Stimulated activated CD8-positive, alpha-beta memory T cell treated with anti-CD3 and anti-CD28 coated beads, Interleukin-7, amount 100 ng/mL, for 1 hour (primary cell): ENCODE measurements at places on chromosomes 16 and 17.

GRCh38 chr16:26795184-26795583, 271.5 kb upstream of the C16orf82 start:
- no peak for DNase-seq

- no peak for DNase-seq
These were observed 18.0 kb upstream of the HOXB9 start for GRCh38 chr17:48644159-48644558.

DNA sequence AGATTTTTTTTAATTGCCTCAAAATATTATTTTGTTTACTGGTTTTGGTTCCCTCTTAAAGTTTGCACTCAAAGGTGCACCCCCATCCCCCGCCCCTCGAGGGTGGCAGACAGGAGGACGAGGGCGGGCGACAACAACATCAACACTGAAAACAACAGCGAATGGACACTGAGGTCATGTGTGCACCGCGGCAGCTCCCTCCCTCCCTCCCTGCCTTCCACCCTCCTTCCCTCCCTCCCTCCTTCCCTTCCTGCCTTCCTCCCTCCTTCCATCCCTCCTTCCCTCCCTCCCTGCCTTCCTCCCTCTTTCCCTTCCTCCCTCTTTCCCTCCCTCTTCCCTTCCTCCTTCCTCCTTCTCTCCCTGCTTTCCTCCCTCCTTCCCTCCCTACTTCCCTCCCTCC, 1.5 kb upstream of the OSGIN1 start:
- DNase-seq: no peak

GRCh38 chr17:46157443-46158062, 35.7 kb downstream of the KANSL1 start:
- DNase-seq: no peak

- no peak for DNase-seq
These were observed 16.4 kb downstream of the ATP6V0A1 start for GRCh38 chr17:42475121-42475520.

DNA sequence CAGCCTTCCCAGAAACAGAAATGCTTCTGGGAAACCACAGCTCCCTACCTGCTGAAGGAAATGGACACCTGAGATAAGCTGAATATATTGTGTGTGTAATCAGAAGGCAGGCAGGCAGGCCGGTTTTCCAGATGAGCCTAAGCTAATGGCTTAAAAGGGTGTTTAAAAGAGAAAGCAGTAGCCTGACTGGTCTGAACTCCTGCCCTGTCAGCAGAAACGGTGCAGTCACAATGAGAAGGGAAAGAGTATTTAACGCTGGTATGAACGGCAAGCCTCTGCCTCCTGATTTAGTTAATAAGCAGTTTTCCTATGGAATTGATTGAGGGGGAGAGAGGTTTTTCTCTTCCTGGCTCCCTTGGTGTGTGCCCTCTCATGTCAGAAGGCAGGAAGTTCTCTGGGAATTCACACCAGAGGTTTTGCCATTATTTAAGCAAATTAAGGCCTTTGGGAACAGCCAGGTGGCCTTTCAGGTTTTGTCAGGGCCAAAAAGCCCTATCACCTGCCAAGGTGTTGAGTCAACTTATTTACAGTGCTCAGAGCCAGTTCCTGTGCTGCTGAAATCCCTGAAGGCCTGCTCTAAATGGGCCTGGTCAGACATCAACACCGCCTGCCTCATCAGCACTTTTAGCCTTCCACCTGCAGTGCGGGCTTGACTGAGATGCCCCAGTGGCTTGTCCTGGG, 41.6 kb downstream of the CDH1 start:
- no peak for DNase-seq

- DNase-seq: no peak
These were observed 271.3 kb upstream of the CPHXL start for GRCh38 chr16:75997606-75998005.

- DNase-seq: no peak
These were observed 48.1 kb upstream of the GOSR1 start for GRCh38 chr17:30429155-30429554.

- no peak for DNase-seq
These were observed 137.5 kb downstream of the NTN1 start for GRCh38 chr17:9158544-9159452.

- DNase-seq: no peak
These were observed 5.2 kb upstream of the RNF135 start for GRCh38 chr17:30965686-30966085.

DNA sequence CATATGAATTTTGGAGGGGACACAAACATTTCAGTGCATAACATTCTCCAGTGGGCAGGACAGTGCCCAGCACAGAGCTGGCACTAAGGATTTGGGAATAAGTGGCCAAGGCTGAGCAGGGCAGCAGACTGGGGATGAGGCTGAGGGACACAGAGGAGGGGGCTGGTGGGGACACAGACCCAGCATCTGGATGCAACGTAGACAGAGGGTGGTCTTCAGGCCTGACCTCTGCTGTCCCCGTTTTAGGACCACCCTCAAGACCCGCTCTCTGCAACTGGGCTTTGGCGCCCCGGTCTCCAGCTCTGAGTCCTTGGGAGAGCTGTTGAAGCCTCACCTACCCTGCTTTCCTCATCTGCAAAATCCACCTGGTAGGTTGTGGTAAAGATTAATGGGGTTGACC, 3.3 kb upstream of the PRSS33 start:
- DNase-seq: no peak

- DNase-seq: no peak
These were observed 12.7 kb downstream of the FCSK start for GRCh38 chr16:70467113-70467512.

GRCh38 chr16:22933173-22933572, 119.2 kb downstream of the HS3ST2 start:
- no peak for DNase-seq

- DNase-seq: no peak
These were observed 15.9 kb upstream of the DOK4 start for GRCh38 chr16:57502048-57502775.

GRCh38 chr17:21368545-21369246, 7.5 kb upstream of the KCNJ12 start:
- no peak for DNase-seq

GRCh38 chr16:14564323-14564722, 65.7 kb downstream of the PARN start:
- no peak for DNase-seq

GRCh38 chr17:2283302-2283701, 20.3 kb downstream of the SMG6 start:
- no peak for DNase-seq

DNA sequence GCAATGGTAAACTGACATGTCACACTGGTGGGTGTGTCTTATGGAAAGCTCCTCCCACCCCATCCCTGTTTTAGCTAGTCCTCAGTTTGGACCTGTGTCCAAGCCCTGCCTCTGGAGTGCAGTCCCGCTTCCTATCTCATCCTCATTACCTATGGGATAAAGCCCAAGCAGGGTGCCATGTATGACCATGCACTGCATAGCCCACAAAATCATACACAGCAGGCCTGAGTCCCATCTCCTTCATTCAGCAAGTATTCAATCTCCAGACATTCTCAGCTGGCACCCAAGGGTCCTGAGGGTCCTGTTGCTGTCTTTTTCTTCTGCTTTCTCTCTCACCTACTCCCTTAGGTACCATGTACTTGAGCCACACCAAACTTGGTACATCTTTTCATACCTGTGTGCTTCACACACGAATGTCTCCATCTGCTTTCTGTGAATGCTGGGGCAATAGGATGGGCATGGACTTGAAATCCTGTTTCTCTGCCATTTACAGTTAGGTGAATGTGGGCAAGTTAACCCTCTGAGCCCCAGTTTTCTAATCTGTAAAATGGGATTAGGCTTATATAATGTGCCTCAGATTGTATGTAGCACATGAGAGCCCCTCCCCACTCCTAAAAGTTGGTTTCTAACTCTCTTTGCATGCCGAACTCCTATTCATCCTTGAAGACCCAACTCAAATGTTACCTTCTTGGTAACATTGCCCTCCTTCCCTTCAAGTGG, 28.5 kb downstream of the TNS4 start:
- no peak for DNase-seq

DNA sequence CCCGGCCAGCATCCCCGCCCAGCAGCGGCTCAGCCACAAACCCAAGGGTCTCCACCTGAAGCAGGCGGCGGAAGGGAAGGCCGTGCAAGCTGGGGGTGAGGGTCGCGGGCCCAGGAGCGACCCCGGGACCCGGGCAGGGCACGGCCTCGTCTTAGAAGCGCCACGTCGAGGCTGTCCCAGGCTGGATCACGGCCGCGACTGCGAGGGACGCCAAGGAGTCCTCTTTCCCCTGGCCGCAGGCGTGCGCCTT, 538 bp upstream of the CCNF start:
- DNase-seq: no peak

DNA sequence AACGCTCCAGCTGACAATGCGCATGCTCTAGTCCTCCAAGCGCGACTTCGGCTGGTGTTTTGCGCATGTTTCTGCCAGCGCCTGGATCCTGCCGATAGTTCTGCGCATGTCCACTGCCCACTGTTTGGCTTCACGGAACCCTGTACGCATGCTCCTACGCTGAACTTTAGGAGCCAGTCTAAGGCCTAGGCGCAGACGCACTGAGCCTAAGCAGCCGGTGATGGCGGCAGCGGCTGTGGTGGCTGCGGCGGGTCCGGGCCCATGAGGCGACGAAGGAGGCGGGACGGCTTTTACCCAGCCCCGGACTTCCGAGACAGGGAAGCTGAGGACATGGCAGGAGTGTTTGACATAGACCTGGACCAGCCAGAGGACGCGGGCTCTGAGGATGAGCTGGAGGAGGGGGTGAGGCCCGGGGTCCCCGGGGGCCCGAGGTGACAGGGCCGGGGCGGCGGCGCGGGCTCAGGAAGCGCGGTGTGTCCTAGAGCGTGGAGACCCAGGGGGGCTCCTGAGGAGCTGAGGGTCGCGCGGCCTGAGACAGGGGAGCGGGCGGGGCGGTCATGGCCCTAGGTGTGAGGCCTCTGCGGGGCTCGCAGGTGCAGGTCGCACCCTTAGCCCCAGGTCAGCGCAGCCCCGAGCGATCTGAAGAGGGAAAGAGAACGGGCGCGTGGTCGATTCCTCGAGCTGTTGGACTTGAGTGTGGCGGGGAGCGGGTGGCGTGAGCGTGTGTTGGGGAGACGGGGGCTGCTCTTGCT, at the start of the genes RPS6KB1 and TUBD1:
RPS6KB1 (plus strand) TSS at position 198 of the 752 bp plus-strand sequence; CDS start at position 262, 64 bp downstream.
TUBD1 (minus strand) TSS at position 20 of the 752 bp plus-strand sequence. CDS start 1,941 bp downstream, outside the sequence.
- DNase-seq: peak; percentile 95

DNA sequence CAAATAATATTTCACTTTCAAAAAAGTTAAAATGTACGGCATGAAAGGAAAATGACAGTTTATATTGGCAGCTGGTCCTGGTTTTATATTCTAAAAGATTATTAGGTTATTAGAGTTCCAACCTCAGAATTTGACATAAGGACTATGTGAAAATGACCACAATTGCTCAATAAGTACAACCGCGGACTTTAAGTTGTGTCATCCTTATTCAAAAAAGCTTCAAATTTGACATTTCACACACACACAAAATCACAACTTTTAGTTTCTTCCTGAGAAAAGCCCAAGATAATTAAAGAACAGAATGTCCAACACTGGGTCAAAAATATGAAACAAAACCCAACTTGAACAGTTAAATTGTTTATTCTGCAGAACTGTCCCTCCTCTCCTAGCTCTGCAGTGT, 133.2 kb upstream of the AXIN2 start:
- DNase-seq: no peak

DNA sequence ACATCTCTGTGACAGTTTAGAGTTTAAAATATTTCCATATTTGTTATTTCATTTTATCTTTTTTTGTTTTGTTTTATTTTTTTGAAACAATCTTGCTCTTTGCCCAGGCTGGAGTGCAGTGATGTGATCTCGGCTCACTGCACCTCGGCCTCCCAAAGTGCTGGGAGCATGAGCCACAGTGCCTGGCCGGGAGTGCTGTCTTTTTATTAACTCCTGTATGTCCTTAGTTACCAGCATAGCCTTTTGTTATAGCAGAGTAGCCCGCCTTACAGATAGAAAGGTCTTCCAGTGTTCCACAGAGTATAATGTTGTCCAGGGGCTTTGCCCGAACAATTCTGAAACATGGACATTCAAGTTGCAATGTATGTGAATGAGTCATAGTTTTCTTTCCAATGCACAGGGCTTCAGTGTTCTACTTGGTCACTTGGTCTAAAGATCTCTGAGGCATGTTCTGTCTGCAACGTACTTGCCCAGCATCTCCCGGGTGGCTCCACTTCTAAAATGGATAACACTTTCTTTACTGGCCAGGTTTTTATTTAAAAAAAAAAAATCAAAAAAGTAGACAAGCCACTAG, 125.6 kb downstream of the KCNJ18 start:
- DNase-seq: no peak

- DNase-seq: no peak
These were observed 144.7 kb upstream of the SOX9 start for GRCh38 chr17:71976011-71976649.

DNA sequence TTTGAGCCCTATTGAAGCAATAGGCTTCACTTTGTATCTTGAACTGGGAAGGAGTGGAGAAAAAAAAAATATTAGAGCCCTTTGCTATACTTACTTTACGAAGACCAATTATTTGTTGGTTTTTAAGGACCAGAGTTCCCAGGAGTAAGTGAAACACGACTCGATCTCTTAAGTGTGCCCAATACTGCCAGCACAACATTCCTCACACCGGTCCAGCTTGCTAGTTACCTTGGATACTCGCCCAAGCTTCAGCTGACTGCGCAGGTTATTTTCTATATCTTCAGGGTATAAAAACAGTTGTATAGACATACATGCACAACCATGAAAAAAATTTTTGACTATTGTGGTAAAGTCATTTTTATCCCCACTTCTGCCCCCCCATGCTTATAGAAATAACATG, 72.1 kb downstream of the RPTOR start:
- DNase-seq: no peak

- DNase-seq: no peak
These were observed 19.6 kb downstream of the CCR7 start for GRCh38 chr17:40545660-40546059.

GRCh38 chr17:76053246-76054111, 18.8 kb downstream of the SRP68 start:
- DNase-seq: no peak

- no peak for DNase-seq
These were observed 23.5 kb downstream of the CES1 start for GRCh38 chr16:55809386-55809785.

- no peak for DNase-seq
These were observed 33.7 kb downstream of the GINS3 start for GRCh38 chr16:58425756-58426494.

- no peak for DNase-seq
These were observed 981 bp downstream of the GLG1 start for GRCh38 chr16:74605746-74606520.

DNA sequence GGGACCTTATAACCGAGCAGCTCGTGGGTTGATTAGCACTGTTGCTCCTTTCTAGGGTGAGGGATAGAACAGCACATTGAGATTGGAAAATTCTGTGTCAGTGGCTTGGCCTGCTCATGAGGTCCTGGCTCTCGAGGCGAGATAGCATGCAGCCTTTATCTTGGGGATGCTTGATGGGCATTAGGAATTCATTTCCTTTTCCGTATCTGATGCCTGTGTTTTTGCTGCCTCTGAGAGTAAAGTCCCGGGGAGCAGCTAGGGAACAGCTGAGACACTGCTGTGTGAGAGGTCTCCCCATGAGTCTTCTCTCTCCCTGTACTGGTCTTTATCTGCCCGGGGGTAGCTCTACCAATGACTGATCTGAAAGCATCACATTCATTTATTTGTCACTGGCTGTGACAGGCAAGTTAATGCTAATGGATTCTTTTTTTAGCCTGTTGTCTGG, 14.5 kb downstream of the MSI2 start:
- DNase-seq: no peak
